ENCODE measurements at places on chromosomes 11 and 22.
A peak's percentile ranks its signal among the peaks of the same experiment; 100 is the strongest.

GRCh38 chr22:28627791-28628190 is 51.8 kb downstream of the TTC28 start:
- DNase-seq = no peak

DNA sequence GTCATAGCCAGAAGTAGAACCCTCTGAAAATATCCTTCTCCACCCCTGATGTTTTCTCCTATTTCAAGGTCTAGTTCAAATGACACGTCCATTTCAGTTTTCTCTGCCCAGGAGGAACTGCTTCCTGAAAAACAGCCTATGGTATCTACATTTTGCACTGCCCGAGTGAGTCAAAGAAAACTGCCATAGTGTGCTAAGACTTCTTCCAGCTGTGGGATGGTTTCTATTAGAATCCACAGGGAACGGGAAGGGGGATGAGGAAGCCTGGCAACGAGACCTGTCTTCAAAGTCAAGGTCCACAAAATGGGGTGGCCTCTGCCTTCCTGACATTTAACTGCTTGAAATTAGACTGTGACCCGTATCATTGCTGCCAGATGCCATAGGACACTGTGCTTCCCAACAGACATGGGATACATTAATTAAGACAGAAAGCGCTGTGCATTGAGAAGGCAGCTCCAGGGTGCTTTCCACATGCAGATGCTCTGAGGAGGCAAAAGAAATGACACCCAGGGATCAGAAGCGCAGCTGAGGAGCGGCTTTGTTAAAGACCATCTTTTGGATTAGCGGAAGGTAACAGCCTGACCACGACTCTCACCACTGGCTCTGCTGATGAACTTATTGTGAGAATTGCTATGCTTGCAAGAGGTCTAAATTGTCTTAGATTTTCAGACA is 39.4 kb upstream of the NUP50 start:
- DNase-seq = no peak

DNA sequence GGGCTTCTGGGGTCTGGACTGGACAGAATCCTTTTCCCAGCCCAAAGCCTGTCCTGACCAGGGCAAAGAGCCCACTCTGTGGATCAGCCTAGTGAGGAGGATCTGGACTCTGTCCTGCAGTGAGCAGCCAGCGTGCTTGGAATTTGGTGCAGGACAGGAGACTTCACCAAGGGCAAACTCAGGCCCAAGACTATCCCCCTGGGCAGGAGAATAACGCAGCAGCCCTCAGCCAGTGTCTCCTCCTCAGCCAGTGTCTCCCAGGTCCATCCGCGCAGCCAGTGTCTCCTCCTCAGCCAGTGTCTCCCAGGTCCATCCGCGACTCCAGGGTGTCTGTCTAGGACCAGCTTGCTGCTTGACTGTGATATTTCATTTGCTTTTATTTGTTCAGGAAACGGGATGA is 1334.0 kb downstream of the TBC1D22A start:
- peak; percentile 42 for DNase-seq

GRCh38 chr11:93166862-93167261 is 30.9 kb downstream of the SLC36A4 start:
- DNase-seq = no peak

DNA sequence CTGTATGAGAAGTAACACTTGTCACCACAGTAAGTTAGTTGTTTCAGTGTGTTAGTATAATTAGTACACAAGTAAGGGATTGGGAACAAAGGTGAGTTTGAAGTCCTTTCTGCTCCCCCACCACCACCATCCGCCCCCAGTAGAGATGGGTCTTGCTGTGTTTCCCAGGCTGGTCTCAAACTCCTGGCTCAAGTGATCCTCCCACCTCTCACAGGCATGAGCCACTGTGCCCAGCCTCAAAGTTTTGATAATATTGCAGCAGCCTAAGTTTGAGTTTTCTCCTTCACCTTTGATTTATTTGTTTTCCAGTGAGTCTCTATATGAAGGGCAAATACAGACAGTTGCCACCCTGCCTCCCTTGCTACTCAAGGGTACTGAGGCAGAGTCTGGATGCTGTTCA is 23.7 kb upstream of the GRK2 start:
- no peak for DNase-seq

GRCh38 chr11:126733685-126734084 is 266.9 kb downstream of the KIRREL3 start:
- no peak for DNase-seq

- no peak for DNase-seq
These were observed 98.6 kb downstream of the TENM4 start for GRCh38 chr11:79342236-79342635.

- peak; percentile 98 for DNase-seq
These were observed at the start of gene DPAGT1 for GRCh38 chr11:119101759-119102423. TSS of gene DPAGT1 (minus strand) at chr11:119101853. CDS start at chr11:119101655, 198 bp downstream.

GRCh38 chr11:74011360-74012073 is 2.6 kb upstream of the UCP3 start:
- no peak for DNase-seq

DNA sequence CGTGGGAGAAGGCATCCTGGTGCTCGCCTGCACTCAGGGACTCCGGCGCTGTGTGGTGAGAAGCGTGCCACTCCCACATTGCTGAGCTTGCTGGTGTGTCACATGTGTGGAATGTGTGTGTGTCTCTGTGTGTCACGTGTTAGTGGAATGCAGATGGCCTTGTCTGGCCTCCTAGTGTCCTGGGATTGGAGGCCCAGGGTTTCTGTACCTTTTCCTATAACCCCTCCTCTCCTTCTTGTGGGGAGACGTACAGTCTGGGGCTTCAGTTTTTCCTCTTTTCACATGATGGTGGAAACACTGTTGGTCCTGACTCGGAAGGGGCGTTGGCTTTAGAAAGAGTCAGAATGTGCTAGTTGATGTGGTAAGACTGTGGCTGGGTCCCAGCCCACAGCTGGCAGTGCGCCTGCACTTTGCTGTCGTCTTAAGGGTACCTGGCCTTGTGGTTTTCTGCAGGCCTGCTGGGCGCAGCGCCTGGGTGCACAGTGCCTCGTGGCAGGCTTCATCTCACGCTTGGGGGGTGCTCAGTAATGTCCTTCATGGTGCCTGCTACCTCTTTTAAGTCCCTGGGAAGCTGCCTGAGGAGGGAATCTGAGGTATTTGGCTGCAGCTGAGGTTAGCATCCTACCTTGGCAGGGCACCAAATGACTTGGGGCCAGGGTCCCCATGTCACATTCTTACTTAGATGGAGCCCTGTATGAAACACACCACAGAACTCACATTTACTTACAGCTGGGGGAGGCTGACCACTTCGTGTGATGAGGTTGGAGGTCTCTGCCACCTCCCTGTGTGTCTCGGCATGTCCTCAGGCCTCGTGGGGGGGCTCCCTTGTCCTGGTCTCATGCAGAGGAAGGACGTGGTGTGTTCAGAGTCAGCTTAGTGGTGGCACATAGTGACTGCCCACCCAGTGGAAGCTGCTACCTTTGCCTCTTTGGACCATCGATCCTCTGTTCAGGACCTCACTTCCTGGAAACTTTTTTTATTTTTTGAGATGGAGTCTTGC is 61.9 kb downstream of the MED15 start:
- DNase-seq = peak; percentile 90

DNA sequence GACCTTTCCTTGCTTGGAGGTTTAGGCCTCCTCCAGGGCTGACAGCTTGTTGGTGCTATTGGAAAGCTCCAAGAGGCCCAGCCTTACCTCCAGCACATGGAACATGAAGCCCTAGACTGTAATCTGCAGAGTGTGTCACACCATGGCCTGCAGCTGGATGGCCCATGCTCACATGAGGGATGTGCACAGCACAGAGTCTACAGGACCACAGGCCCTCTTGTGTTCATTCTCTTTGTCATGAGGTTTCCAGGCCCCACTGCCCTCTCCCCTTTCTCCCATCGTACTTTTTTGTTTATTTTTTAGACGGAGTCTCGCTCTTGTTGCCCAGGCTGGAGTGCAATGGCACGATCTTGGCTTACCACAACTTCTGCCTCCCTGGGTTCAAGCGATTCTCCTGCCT is 10.0 kb downstream of the FADS1 start:
- DNase-seq = no peak

DNA sequence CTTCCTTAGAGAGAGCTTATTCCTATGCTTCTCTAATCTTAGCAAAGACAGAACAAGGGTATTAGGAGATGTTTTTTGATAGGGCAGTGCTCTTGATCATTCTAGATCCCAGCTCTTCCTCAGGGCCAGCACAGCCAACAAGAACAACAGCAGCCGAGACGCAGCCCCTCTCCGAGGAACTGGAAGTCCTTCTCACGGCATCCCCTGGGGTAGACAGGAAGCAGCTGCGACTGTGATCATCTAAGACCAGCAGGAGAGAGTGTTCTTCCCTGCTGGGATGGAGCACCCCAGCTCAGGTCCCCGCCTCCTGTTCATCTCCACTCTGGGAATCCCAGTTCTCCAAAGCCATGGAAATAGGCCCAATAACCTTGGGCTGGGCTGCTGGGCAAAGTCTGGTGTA is 29.6 kb downstream of the IRAG1 start:
- DNase-seq = peak; percentile 32

DNA sequence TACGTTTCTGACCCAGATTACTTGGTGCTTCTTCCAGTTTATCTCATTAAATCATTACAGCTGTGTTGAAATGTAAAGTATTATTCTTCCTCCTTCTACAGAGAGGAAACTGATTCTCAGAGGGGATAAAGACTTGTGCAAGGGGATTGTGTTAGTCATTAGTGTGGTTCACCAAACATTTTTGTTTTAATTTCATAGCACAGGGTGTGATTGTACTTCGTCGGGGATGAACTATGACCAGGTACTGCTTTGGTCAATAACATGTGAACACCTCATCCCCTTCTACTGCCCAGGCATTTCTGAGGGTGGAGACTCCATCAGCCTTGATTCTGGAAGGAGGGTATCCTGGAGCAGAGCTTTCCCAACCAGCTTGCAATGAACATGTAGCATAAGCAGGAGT is 120.2 kb upstream of the ALX4 start:
- DNase-seq = peak; percentile 29

DNA sequence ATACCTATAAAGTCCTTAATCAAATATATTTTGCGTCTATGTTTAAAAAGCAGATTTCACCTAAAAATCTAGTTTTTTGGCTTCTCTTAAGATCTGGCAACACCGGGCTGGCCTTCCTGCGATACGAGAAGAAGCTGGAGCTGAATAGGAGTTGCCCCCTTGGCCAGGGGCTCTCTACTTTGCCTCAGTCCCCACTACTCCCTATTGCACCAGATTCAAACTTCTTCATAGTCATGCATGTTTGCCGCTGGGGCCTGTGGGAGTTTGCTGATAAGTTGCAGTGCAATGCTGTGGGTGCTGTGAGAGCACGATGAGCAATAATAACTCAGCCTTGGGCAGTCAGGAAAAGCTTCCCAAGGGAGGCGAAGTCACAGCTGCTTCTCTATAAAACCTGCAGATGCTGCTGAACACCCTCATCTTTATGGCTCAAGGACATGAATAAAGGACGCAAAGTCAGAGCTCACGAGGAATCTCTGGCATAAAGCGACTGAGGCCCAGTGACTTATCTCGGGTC is 15.2 kb upstream of the EIF3D start:
- DNase-seq = no peak
